ENCODE measurements at places on chromosomes 4 and X. TPM values are rescaled to one million over a fixed set of nuclear protein-coding genes. Genes with fewer than 3 reads are reported as not detected.

Gene EVC
- total RNA-seq, result 2.3 TPM

Gene S100P
- total RNA-seq, result 1.2 TPM

Gene MFSD8
- 23.4 TPM for total RNA-seq

Gene MXRA5
- total RNA-seq, result not detected

Gene MAGEC1
- total RNA-seq, result not detected

GRCh38 chrX:55074851-55075467, at the start of gene PAGE2B:
TSS of gene PAGE2B (plus strand) at chrX:55075030. CDS start at chrX:55076042, 1,012 bp downstream.
- no peak within 1 kb of the TSS for H3K4me3 ChIP-seq
- no peaks in the 10 kb centered on the region for H3K36me3 ChIP-seq
- no peaks in the 10 kb centered on the region for H3K4me1 ChIP-seq

DNA sequence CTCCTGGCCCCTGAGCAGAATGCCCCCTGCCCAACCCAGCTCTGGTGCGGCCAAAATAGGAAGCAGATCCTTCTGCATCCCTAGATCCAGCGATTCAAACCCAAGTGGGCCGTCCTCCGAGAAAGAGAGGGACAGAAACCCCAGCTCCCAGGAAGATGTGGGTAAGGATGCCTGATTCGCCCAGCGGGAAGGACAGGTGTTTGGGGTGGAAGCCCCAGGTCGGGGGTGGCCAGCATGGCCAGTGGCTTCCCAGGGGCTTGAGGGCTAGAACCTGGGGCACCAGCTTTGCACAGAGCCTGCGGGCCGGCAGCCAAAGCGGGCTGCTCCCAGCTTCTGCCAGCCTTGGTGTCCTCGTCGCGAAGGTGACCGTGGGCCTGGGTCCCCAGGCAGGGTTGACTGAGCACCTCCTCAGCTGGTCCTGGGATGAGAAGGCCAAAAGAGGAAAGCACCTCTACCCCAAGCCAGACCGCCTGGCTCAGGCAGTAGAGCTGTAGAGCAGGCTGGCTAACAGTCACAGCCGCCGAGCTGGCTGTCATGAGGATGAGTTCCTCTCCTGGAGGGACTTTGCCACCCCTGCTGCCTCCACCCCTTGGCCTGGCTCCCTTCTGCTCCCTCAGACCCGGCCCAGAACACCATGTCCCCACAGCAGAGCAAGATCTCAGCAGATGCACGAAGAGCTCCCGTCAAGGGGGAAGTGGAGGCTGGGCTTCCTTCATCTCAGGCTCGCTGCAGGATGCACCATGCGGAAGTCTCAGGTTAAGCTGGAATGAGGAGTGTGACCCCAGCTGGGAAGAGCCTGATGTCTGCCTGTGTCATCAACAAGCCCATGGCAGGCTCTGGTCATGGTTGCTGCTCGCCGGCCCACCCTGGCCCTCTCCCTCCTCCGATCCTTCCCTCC, 59.9 kb downstream of the CPZ start:
- no peaks in the 10 kb centered on the region for H3K4me1 ChIP-seq
- no peak overlapping the region for H3K27ac ChIP-seq
- H3K27me3 ChIP-seq, result no peaks in the 10 kb centered on the region
- no peak overlapping the region for H3K4me3 ChIP-seq
- no peaks in the 10 kb centered on the region for H3K36me3 ChIP-seq
- no peak for DNase-seq

DNA sequence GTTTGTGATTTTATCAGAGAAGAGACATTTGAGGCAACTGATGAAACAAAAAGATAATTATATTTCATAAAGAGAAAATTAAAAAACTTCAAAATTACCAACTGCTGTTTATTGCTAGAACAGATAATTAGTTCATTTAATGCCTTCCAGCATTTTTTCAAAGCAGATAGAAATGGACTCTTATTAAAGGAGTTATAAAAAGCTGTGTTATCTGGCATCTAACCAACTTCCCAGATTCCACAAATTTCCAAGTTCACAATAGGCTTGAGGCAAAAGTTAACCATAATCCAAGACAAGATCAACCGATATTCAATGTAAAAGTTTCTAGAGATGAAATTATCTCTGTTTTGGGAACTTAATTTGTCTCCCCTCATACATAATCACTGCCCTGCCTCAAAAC, 152.4 kb downstream of the TSPAN5 start:
- no peak overlapping the region for H3K27ac ChIP-seq
- H3K36me3 ChIP-seq, result no peaks in the 10 kb centered on the region
- no peak for DNase-seq
- peaks cover 4% of the 10 kb centered on the region for H3K4me1 ChIP-seq

GRCh38 chr4:132504438-132504837, 644.7 kb upstream of the PCDH10 start:
- H3K27me3 ChIP-seq, result no peaks in the 10 kb centered on the region
- no peak for DNase-seq
- H3K36me3 ChIP-seq, result no peaks in the 10 kb centered on the region
- H3K4me3 ChIP-seq, result no peak overlapping the region
- no peak overlapping the region for H3K27ac ChIP-seq
- H3K4me1 ChIP-seq, result no peaks in the 10 kb centered on the region

- no peak for DNase-seq
- H3K36me3 ChIP-seq, result no peaks in the 10 kb centered on the region
- H3K27ac ChIP-seq, result no peak overlapping the region
- no peak overlapping the region for H3K4me3 ChIP-seq
- H3K4me1 ChIP-seq, result no peaks in the 10 kb centered on the region
Observed at GRCh38 chr4:79604152-79604551, 196.1 kb upstream of the GK2 start.

DNA sequence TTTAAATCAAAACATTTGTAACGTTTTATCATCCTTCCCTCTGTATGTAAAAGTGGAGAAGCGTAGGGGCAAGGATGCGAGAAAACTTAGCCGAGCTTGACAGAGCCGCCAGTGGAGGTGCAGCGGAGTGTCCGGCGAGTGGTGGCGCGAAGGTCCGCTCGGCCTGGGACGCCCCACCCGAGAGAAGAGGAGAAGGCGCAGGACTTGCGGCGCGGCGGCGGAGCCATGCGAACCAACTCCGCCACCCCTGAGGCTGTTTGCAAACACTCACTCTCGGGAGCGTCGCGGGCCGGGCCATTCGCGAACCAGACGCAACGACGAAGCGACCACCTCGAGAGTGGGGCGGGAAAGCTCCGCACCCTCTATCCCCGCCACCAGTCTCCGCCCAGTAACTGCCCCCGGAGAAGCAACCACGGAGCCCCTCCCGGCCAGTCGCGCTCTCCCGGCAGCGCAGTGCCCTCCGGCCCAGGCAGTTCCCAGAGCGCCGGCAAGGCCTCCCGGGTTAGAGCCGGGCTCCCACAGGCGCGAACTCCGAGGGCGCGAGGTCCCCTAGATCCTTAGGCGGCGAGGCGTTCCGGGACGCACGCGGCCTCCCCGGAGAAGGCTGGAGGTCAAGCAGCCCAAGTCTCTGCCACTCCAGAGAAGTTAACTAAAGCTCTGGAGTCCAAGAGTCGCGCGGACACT, 2.3 kb upstream of the MAB21L2 start:
- DNase-seq, result no peak
- H3K4me1 ChIP-seq, result no peaks in the 10 kb centered on the region
- no peaks in the 10 kb centered on the region for H3K27me3 ChIP-seq
- H3K36me3 ChIP-seq, result peaks cover 9% of the 10 kb centered on the region
- H3K27ac ChIP-seq, result no peak overlapping the region

Data from CD8-positive, alpha-beta memory T cell (primary cell).